NCI-H446 (cell line): ENCODE measurements at places on chromosomes 2 and 18.

GRCh38 chr18:73462092-73462491, 594.3 kb upstream of the NETO1 start:
- peak; percentile 38 for DNase-seq

- DNase-seq, result no peak
Measured at GRCh38 chr2:100782380-100782878, 37.5 kb upstream of the NPAS2 start.

- DNase-seq, result no peak
Measured at GRCh38 chr2:48572816-48573215, 42.9 kb downstream of the STON1 start.

DNA sequence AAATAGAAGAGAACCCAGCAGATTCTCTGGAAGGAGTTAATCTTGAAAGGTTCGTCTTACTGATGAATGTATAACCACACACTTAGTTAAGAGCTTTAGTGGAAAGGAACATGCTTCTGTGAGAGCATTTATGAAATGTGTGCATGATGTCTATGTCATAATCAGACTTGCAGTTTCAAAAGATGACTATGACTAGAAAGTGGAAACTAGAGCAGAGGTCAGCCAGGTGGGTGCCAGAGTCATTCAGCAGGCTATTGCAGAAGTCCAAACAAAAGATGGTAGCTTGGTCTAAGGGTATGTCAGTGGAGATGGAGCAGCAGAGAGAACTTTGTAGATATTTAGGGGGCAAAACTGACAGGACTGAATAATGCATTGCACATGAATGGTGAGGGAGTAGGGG, 825.8 kb downstream of the DCC start:
- DNase-seq, result no peak

GRCh38 chr2:32498306-32498705, 129.5 kb upstream of the TTC27 start:
- DNase-seq, result no peak

DNA sequence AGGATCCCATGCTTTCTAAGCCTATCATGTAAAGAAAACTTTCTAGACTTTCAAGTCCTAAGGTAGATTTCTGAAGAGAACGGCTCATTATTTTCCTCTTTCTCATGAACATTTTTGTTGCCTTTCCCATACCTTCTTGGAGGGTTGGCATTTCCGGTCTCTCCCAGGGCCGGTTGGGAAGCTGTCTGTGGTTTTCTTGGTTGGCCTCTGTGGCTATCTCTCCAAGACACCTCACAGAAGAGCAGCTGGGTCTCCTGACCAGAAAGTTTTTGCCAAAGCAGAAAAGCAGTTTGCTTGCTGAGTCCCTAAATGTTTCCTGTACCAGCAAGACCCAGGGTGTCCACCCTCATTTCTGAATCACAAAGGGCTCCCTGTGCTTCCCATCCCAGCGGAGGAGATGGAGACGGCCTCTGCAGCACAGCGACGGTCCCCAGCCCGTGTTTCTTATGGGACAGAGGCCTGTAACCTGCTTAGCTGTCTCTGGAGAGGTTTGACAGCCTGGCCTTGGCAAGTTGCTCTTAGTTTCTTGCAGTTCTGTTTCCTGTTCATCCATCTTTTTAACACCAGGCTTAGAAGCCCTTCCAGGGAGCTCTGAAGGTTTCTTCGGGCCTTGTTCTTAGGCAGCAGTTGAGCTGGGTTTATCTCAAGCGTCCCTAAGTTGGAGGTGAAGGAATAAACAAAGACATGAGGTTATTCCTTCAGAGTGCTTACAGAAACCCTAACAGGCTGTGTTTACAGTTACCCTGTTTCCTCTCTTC, 39.8 kb downstream of the GREB1 start:
- no peak for DNase-seq

GRCh38 chr2:225911019-225911418, 511.5 kb downstream of the NYAP2 start:
- DNase-seq, result no peak

GRCh38 chr18:22822024-22822423, 111.1 kb upstream of the RBBP8 start:
- DNase-seq, result no peak

DNA sequence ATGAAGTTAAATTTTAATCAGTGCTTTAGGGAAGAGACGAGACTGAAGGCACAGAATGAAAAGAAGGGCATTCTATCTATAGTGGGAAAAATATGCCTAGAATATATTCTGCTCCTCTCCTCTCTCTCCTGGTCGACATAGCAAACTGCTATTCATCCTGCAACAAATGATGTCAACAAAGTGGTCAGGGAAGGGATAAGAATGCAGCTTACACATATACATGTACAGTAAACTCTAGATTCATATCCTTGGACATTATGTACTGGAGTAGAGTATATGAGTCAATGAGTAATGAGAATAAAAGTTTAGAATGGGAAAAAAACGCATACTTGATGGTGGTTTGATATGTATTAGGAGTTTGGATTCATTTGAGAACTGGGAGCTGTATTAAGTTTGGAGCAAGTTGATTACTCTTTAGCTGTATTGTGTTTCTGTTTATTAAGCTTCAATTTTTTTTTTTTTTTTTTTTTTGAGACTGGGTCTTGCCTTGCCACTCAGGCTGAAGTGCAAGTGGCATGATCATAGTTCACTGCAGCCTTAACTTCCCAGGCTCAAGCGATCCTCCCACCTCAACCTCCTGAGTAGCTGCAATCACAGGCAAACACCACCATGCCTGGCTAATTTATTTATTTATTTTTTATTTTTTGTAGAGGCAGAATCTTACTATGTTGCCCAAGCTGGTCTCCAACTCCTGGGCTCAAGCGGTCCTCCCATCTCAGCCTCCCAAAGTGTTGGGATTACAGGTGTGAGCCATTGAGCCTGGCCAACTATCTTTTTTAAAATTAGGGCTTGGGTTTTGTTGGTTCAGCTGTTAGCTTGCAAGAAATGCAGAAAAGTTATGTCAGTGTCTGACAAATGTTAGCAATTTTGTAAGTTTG, 53.8 kb downstream of the STAT1 start:
- no peak for DNase-seq

- DNase-seq, result no peak
Measured at GRCh38 chr2:205807758-205808157, 125.5 kb downstream of the NRP2 start.

GRCh38 chr18:79515944-79516351, 120.2 kb downstream of the NFATC1 start:
- DNase-seq, result no peak

GRCh38 chr2:55999231-55999630, 75.6 kb upstream of the EFEMP1 start:
- no peak for DNase-seq

- no peak for DNase-seq
Measured at GRCh38 chr2:67965246-67965645, 97.6 kb downstream of the C1D start.

DNA sequence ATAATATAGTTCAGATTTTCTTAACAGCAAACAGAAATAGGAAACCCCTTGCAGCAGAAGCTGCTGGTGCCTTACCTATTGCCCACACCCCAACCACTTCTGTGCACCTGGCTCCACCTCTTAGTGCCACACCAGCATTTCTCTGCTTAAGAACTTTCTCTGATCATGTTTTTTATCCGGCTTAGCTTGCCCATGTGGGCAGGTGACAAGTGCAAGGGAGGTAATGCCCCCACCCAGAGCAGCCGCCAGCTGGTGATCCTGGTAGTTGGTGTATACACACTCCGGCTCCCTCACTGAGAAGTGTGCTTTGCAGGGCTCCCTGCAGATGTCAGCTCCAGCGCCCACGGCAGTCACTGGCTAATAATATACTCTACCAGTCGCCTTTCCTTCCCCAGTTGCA, 126.3 kb downstream of the ALPK2 start:
- no peak for DNase-seq

- no peak for DNase-seq
Measured at GRCh38 chr2:142330458-142330857, 199.6 kb upstream of the LRP1B start.

DNA sequence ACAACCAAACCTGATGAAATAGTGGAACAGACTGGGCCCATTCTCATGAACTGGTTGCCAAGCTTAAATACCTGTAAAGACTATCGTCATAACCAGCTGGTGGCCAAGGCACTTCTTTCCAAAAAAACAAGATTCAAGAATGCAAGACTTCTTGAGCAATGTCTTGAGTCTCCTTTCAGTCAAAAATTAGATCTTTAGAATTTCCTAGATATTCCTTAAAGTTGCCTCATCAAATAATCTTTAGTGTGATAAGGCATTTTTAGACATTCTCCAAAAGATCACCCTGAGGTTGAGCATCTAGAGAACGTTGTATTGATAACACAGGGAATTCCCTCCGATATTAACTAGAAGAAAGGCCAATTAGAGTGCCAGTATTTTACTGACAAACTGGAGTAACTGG, 236.4 kb upstream of the MEX3C start:
- DNase-seq, result no peak

- no peak for DNase-seq
Measured at GRCh38 chr18:69787825-69788547, 159.7 kb downstream of the CD226 start.

- no peak for DNase-seq
Measured at GRCh38 chr2:163324677-163325076, 411.1 kb downstream of the FIGN start.

DNA sequence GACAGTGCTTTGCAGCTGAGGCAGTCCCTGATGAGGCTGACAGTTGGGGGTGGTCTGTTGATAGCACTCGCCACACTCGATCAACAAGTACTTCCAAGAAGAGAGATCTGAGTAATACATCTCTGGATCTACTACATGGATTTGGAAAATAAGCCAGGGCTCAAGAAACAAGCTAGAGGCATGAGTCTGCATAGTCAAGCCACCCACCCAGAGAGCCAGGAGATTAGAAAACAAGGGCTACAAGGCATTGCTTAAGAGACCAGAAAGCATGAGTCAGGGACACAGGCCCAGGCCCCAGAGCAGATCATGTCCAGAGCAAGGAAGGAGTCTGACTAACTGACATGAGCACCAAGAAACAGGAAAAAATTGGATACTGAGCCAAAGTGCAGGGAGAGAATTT, 196.9 kb upstream of the CWC22 start:
- no peak for DNase-seq

GRCh38 chr2:11492720-11493119, 26.8 kb upstream of the E2F6 start:
- DNase-seq, result no peak

GRCh38 chr18:55877321-55877720, 289.3 kb upstream of the TCF4 start:
- DNase-seq, result no peak

DNA sequence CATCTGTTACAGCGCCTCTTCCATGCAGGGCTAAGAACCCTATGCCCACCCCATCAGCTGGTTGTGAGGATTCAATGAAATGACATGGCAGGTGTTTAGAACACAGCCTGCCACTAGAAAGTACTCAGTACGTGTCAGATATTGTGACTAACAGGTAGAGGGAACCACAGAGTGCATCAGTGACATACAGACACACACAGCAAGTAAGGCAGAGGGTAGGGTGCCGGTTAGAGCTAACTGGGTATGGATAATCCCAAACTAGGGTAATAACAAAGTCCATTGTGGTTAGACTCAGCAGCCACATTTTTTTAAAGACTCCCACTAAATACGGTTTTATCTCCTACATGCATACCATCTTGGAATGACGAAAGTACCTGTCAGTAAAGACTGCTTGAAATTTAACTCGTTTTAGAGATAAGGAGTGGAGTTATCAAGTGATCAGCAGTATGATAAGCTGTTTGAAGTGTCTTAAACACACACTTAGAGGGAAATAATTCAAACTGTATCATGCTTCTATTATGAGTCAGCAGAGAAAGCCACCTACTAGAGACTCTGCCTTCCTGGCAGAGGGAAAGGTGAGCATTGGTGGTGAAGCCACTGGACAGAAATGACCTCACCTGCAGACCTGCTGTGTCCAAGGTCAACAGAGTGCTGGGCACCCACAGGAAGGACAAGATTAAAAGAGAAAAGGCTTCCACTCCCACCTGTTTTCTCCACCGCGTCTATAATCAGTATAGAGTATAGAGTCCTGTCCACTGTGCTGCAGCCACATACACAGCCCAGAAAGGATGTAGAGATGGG, 20.6 kb downstream of the MPPE1 start:
- no peak for DNase-seq

- DNase-seq, result no peak
Measured at GRCh38 chr18:12921178-12921577, 26.6 kb upstream of the SEH1L start.

GRCh38 chr2:224182498-224182897, 143.4 kb upstream of the SERPINE2 start:
- no peak for DNase-seq

GRCh38 chr2:213227458-213227857, 56.8 kb upstream of the SPAG16 start:
- DNase-seq, result no peak

DNA sequence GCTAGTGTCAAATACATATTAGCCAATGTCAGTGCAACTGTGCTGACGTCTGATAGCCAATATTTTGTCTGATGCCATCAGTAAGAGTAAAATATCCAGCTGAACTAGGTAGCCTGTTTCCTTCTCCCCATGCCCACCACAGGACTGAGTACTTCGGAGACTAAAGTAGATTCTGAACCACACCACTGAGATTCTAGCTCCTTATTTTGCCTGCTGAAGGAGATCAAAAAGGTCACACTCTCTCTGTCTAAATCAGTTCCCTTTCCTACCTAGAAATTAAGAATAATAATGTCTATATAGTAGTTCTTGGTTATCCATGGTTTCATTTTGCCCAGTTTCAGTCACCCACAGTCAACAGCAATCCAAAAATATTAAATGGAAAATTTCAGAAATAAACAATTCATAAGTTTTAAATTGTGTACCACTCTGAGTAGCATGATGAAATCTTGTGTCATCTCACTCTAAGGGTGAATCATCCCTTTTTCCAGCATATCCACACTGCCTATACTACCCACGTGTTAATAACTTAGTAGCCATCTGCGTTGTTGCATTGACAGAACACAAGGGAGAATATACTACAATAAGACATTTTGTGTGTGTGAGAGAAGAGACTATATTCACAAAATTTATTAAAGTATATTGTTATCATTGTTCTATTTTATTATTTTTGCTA, 1043.3 kb upstream of the PIK3C3 start:
- DNase-seq, result no peak

DNA sequence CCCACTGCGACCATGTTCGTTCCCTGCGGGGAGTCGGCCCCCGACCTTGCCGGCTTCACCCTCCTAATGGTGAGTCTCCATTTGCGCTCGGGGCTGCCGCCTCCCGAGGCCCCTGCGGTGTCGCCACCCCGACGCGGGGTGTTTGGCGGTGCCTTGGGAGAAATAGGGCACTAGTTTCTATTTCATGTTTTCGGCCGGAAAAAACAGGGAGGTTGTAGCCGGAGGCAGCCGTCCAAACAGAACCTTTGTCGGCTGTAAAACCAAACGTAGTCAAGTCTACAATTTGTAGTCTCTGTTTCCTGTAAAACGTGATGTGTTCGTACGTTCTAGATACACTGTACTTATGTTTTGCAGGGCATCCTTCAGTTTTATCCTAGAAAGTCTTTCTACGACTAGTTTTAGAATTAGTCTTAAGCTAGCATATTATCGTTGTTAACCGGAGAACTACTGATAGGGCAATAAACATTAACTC, 290 bp downstream of the PSMG2 start:
- DNase-seq, result no peak
